ENCODE measurements at places on chromosomes 6 and 20. TPM values are rescaled to one million over a fixed set of nuclear protein-coding genes. Genes with fewer than 3 reads are reported as not detected.

GRCh38 chr6:54264581-54265272 lies 43.5 kb upstream of the TINAG start:
- no peak overlapping the region for H3K4me3 ChIP-seq
- H3K27ac ChIP-seq = no peak overlapping the region

PGM3 gene
- total RNA-seq = 41.0 TPM

DNA sequence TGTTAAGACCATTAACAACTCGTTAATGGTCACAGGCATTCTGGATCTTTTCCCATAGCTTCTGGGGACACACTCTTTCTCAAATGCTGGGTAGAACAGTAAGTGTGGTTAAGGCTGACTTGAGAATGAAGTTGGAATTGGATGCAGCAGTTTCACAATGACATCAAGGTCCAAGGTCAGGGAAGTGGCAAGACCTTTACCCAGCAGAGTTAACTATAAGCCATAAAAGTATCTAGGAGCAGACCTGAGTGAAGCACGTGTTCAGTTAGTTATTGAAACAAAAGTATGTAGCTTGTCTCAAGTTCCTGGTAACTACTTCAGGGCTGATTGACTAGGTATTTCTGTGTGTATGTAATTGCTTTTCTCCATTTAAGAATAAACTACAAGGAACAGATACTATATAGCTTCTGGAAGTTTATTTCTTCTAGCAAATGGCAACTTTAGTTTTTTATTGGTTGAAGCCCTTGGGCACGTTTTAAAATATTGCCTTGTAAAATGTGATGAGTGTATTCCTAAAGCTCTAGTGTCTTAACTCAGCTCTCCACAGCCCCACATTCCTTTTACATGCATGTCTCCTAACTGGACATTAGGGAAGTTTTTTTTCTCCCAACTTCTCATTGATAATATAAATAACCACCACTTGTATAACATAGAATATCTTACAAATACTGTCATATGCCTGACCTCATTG lies 479.0 kb upstream of the CITED2 start:
- H3K27ac ChIP-seq = no peak overlapping the region
- no peaks in the 10 kb centered on the region for H3K27me3 ChIP-seq
- H3K4me1 ChIP-seq = no peaks in the 10 kb centered on the region
- no peaks in the 10 kb centered on the region for H3K36me3 ChIP-seq
- no peak for DNase-seq

GRCh38 chr20:58652606-58653294 lies 1.7 kb downstream of the STX16 start:
- peak overlapping the region; percentile 95 for H3K27ac ChIP-seq
- no peaks in the 10 kb centered on the region for H3K4me1 ChIP-seq
- H3K4me3 ChIP-seq = peak overlapping the region; percentile 98
- DNase-seq = no peak
